Renal pelvis (tissue), 12 donors: ENCODE measurements at places on chromosomes 11 and 22. TPM values are rescaled to one million over a fixed set of nuclear protein-coding genes. Genes with fewer than 3 reads are reported as not detected.

Gene DEPDC7
- polyA plus RNA-seq = 8.0 TPM

Gene PNPLA5
- 0.24 TPM for polyA plus RNA-seq

Gene HTR3A
- polyA plus RNA-seq = not detected

Gene LGALS12
- polyA plus RNA-seq = 0.34 TPM

Gene ZBTB16
- 1.3 TPM for polyA plus RNA-seq

Gene FGF19
- 0.34 TPM for polyA plus RNA-seq

Gene MAPK8IP2
- 0.76 TPM for polyA plus RNA-seq

Gene SLC25A45
- 5.6 TPM for polyA plus RNA-seq

Gene TMEM86A
- 8.6 TPM for polyA plus RNA-seq

Gene PYGM
- 2.2 TPM for polyA plus RNA-seq

Gene CLDN5
- 49.0 TPM for polyA plus RNA-seq

GRCh38 chr11:103619480-103619879 is 417.0 kb upstream of the DDI1 start:
- DNase-seq = no peak

DNA sequence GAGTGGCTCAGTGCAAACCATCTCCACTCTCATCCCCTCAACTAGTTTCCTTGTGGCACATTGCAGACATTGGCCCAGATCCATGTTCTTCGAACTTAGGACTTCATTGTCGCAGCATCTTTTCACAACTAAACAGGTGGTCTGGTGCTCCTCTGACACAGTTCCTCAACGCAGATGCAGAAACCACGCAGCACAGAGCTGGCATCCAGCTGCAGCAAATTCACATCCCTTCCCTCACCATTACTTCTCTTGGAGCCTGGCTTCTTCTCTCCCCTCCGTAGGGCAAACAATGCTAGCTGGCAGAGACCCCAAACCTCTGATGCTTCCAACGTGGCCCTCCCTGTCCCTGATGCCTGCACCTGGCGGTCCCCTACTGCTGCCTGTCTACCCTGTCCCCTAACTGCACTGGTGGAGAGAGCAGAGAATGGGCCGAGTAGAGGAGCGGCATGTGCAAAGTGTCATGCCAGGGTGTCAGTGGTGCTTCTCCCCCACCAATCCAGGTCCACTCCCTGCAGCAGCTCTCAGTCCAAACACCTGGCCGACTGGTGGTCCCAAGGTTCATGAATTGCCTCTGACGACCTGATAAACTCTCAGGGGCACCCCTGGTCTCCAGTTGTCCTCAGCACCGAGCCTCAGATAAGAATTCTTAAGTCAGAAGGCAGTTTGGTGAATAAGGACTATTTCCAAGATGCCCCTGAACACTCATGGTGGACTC is 18.1 kb downstream of the TMPRSS13 start:
- DNase-seq = no peak

GRCh38 chr11:507727-508515 is 879 bp upstream of the RNH1 start:
- no peak for DNase-seq

DNA sequence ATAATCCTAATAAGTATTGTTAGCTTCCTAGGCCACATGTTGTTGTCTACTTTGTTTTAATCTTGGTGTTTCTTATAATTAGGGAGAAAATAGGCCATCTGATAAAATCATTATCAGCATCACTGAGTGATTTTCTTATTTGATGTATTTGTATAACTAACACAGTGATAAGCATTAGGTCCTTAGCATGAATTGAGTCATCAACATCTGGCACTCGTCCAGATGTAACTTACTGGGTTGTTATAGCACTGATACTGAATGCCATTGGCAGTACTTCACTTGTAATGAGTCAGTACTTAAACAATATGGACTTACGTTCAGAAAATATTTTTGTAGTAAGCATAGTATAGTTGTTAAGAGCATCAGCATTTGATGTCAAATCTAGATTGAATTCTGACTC is 16.2 kb downstream of the API5 start:
- no peak for DNase-seq

- no peak for DNase-seq
These were observed 106.6 kb downstream of the EMSY start for GRCh38 chr11:76551400-76551799.

DNA sequence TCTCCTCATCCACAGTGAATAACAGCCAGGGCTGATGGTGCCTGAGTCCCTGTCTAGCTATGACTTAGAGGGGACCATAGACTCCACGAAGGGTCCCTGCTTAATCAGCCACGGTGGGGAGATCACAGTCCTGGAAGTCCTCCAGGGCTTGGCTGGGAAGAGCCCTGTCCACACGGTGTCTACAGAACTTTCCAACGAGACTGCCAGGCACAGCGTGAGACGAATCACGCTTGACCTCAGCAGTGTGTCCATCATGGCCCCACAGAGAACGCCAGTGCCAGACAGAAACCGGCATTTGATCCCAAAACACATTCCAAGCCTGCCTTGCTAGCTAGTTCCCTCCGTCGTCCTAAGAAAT is 143.4 kb downstream of the CRYBB2 start:
- no peak for DNase-seq

GRCh38 chr22:32776802-32777201 is 24.7 kb upstream of the TIMP3 start:
- DNase-seq = no peak

- DNase-seq = no peak
These were observed 68.8 kb upstream of the CLTCL1 start for GRCh38 chr22:19360300-19360792.

GRCh38 chr11:94139416-94139815 is 10.8 kb downstream of the PANX1 start:
- DNase-seq = no peak

DNA sequence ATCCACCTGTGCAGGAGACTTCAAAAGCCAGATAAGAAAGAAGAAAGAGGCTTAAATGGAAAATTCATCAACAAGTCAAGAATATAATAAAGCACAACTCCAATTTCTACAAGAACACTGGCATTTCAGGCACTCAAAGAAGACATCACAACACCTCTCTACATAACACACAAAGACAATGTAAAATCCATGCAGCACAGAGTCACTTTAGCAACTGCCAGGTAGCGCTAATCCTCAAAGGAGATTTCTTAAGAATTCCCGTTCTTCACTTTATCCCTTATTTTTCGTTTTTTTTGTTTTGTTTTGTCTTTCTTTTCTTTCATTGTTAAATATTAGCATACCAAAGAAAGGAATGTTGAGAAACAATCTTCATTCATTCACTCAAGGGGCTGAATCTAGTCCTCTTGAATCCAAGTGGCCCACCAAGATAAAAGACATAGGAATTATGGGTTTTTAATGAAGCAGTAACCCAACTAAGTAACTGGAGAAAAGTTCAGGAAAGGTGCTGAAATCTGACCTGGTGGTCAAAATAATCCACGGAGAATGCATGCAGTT is 95.0 kb downstream of the CADM1 start:
- no peak for DNase-seq

DNA sequence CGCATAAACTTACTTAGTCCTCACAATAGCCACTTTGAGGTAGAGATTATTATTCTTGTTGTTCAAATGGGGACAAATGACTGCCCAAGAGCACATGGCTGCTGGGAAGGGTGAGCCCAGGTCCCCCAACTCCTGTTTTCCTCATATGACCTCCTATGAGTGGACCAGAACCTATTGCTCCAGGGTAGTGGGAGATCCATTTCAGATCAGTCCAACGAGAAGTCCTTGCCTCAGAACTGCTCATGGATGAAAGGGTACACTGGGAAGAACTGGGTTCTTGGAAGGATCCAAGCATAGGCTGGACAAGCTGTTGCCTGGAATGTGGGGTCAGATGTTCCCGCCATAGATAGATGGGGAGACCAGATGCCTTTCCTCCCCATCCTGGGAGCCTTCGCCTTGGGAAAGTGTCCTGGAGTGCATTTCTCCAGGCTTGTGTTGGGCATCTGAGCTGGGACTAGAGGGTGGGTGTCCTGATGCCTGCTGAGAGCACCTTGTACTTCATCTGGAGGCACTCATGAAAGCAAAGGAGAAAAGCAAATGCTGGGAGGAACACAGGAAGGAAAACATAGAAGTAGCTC is 146.3 kb upstream of the B3GAT1 start:
- no peak for DNase-seq

- DNase-seq = no peak
These were observed 58.7 kb downstream of the DENND5A start for GRCh38 chr11:9206496-9206895.

DNA sequence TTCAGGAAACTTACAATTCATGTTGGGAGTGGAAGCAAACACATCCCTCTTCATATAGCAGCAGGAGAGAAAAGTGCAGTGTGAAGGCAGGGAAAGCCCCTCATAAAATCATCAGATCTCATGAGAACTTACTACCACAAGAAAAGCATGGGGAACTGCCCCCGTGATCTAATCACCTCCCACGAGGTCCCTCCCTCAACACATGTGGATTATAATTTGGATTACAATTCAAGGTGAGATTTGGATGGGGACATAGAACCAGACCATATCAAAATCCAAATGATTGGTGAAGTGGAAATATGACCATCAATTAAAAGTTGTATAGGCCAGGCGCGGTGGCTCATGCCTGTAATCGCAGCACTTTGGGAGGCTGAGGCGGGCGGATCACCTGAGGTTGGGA is 1268.0 kb downstream of the JRKL start:
- DNase-seq = no peak

GRCh38 chr11:45669146-45669545 is 3.7 kb upstream of the CHST1 start:
- no peak for DNase-seq

GRCh38 chr11:8253566-8253965 is 10.1 kb downstream of the LMO1 start:
- no peak for DNase-seq

DNA sequence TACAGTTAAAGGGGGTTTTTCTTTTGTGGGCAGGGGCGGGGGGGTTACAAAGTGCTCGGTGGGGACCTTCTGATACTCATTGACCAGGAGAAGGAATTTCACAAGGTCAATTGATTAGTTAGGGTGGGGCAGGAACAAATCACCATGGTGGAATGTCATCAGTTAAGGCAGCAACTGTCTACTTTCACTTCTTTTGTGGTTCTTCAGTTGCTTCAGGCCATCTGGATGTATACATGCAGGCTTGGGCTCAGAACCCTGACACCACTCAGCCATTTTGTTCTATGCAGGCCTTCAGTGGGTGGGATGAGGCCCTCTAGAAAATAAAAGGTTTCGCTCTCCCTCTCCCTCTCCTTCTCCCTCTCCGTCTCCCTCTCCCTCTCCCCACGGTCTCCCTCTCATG is 29.6 kb downstream of the TSPAN32 start:
- DNase-seq = no peak

DNA sequence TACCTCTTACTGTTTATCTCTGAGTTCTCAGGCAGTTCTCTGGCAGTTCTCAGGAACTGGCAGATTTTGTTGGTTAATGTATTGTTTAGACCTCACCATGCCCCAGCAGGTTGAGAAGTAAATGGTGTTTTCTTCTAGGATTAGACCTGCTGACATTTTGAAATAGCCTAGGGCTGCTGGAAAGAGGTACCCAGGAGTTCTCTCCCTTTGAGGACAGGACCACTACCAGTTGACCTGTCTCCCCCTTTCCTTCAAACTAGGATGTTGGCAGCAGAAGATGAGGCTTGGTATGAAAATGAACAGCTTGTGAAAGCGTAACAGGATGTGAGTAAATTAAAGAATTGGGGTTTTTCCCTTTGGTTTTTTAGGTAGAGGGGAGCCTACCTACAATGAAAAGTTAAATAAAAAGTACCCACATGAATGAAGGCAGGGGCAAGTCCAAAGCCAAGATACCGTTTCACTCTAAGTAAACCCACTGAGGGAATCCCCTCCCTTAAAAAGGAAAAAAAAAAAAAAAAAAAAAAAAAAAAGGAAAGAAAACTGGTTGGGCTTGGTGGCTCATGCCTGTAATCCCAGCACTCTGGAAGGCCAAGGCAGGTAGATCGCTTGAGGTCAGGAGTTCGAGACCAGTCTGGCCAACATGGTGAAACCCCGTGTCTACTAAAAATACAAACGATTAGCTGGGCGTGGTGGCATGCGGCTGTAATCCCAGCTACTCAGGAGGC is 96.2 kb downstream of the PDHX start:
- DNase-seq = no peak

- DNase-seq = no peak
These were observed 46.6 kb downstream of the LRRC32 start for GRCh38 chr11:76623884-76624419.

- no peak for DNase-seq
These were observed 32.2 kb downstream of the ARAP1 start for GRCh38 chr11:72720047-72720446.

- no peak for DNase-seq
These were observed 5.4 kb downstream of the GNAZ start for GRCh38 chr22:23075525-23076216.

DNA sequence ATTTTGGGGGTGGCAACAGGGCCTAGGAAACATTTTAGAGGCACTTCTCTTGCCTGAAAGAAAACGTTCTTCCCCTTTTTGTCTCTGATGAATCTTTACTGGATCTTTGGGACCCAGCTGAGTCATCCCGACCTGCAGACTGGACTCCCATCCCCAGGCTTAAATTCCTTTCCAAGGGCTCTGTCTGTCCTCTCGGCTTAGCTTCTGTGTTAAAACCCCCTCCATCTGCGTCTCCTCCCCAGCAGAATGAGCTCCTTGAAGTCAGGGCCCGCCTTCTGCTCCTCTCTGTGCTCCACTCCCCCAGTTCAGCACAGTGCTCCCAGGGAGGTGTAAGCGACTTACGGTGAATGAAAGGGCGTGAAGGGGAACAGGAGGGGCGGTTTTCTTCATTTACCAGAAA is 895 bp upstream of the DAGLA start:
- DNase-seq = no peak

- DNase-seq = peak; percentile 67
These were observed 291.8 kb downstream of the MIAT start for GRCh38 chr22:26949193-26949592.

DNA sequence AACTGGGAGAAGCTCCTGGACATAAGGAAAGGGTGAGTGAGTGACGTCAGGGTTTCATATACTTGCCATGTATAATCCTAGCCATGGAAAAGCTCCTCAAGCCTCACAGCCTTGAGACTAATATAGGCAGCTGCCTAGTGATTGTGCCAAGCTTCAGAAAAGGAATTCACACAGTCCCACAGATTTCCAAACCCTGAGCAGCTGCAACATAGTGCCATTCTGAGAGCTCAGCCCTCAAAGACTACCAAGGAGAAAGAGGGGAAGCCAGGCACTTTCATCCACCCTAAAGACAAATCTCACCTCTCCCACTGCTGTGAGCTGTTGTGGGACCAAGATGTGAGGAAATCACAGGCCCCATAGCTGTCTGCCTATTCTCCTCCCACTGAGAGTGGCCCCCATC is 707.9 kb upstream of the ANO5 start:
- DNase-seq = no peak

GRCh38 chr11:117885777-117886176 is 9.3 kb upstream of the FXYD6 start:
- peak; percentile 84 for DNase-seq

- DNase-seq = no peak
These were observed 48.0 kb upstream of the AMPD3 start for GRCh38 chr11:10407055-10407454.
